MM.1S (cell line): ENCODE measurements at places on chromosomes 11 and 22.

DNA sequence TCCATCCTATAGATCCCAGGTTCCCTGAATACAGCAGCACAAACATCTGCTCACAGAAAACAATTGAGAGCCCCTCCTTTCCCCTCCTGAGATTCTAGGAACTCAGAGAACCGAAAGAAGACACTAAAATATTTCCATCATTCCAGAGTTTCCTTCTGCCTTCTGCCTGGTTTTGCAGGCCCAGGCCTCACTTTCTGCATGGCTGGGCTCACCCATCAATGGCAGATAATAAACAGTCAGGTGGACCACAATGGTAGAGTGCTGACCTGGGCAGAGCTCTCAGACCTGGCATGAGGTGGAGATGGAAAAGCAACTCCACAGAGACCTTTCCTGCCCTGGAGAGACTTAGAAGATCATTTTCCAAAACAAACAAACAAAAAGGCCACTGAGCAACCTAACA, 389.1 kb downstream of the NXPE2 start:
- DNase-seq: no peak
- H3K4me3 ChIP-seq: no peak overlapping the region
- H3K27me3 ChIP-seq: no peaks in the 10 kb centered on the region
- no peaks in the 10 kb centered on the region for H3K4me1 ChIP-seq
- H3K27ac ChIP-seq: no peak overlapping the region

GRCh38 chr11:115499891-115500290, 4.3 kb downstream of the CADM1 start:
- no peak overlapping the region for H3K4me3 ChIP-seq
- no peaks in the 10 kb centered on the region for H3K36me3 ChIP-seq
- peaks cover 38% of the 10 kb centered on the region for H3K4me1 ChIP-seq
- no peaks in the 10 kb centered on the region for H3K27me3 ChIP-seq
- DNase-seq: no peak
- H3K27ac ChIP-seq: no peak overlapping the region

DNA sequence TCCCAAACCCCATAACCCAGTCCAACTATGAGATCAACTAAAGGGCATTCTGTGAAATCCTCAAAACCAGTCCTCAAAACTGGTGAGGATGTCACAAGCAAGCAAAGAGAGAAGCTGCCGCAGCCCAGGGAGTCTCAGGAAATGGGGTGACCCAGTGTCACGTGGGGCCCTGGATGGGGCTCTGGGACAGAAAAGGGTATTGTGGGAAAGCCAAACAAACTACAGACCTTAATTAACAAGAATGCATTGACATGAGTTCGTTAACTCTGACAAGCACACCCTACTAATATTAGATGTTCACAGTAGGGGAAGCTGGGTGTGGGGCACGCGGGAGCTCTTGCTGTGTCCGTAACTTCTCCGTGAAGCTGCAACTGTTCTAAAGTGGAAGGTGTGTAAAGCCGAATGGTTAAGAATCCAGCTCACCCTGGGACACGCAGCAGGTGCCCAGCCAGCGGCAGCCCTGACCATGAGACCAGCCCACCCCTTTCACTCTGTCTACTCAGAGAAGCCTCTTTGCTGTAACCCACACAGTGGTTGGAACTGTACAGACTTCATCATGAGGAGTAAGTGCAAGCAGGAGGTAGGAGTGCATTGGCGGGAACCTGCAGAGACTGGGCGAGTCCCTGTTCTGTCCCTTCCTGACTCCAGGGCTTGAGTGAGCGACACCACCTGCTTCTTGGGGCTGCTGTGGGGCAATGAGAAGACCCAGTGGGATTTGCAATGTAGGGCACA, 17.9 kb downstream of the LINC01488 start:
- no peak overlapping the region for H3K4me3 ChIP-seq
- no peak overlapping the region for H3K27ac ChIP-seq
- peaks cover 28% of the 10 kb centered on the region for H3K27me3 ChIP-seq
- H3K4me1 ChIP-seq: 0 out of 2 replicates have a peak, but pooled peaks cover 7% of the 10 kb centered on the region
- DNase-seq: no peak
- no peaks in the 10 kb centered on the region for H3K36me3 ChIP-seq

DNA sequence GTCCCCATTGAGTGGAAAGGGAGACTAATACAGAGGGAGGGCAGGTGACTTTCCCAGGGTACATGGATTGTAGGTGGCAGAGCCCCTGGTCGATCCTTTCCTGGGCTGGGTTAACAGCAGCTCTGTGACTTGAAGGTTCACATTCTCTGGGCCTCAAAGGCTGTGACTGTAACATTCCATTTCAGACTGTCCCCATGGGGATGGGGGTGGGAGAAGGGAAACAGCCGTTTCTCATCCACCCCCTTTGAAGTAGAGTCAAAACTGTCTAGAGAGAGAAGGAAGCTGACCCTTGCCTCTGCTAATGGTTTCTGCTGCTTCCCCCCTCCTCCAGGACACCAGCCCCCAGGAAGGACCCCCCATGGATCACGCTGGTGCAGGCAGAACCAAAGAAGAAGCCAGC, 19.2 kb downstream of the MICALL1 start:
- no peaks in the 10 kb centered on the region for H3K27me3 ChIP-seq
- no peaks in the 10 kb centered on the region for H3K4me1 ChIP-seq
- no peak overlapping the region for H3K27ac ChIP-seq
- no peaks in the 10 kb centered on the region for H3K36me3 ChIP-seq
- no peak overlapping the region for H3K4me3 ChIP-seq

DNA sequence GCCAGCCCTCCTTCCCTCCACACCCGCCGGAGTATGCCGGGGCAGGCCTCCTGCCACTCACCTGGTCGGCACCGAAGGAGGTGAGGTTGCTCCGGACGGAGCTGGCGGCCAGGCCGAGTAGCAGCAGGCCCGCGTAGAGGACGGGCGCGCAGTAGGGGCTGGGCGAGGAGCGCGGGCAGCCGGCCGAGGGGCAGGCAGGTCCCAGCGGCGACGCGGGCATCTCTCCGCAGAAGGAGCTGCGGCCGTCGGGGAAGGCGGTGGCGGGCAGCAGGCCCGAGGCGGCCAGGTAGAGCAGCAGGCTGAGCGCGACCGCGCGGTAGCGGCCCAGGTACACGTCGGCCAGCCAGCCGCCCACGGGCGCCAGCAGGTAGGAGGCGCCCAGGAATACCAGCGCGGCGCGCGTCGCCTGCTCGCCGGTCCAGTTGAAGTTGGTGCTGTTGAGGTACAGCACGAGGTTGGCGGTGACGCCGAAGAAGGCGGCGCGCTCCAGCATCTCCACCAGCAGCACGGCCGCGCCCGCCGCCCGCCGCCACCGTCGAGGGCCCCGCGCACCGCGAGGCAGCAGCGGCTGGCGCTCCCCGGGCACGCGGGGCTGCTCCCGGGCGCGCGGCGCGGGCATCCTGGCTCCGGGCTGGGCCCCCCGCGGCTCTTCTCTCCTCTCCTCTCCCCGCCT, 907 bp downstream of the SLC15A3 start:
- no peak for DNase-seq
- peaks cover 8% of the 10 kb centered on the region; the same call in 1 of the 2 replicates for H3K4me1 ChIP-seq
- 0 out of 2 replicates have a peak, but pooled peaks cover 6% of the 10 kb centered on the region for H3K27me3 ChIP-seq

GRCh38 chr11:93548679-93549319, 5.6 kb upstream of the SMCO4 start:
- H3K4me1 ChIP-seq: no peaks in the 10 kb centered on the region
- DNase-seq: no peak
- no peak overlapping the region for H3K27ac ChIP-seq
- no peak overlapping the region for H3K4me3 ChIP-seq
- no peaks in the 10 kb centered on the region for H3K36me3 ChIP-seq

DNA sequence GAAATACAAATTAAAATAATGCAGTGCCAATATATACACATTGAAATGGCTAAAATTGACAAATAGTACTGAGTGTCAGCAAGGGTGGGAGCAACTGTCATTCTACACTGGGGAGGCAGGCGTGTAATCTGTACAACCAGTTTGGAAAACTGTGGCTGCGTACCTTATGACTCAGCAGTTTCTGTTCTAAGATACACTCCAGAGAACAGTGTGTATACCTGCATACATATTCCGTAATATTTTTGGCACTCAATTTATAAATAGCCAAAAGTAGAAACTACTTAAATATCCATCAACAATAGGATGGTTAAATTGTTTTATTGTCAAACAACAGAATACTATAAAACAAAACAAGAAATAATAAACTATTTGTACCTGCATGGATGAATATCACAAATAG, 57.6 kb downstream of the RNF169 start:
- no peak for DNase-seq
- no peaks in the 10 kb centered on the region for H3K4me1 ChIP-seq
- no peaks in the 10 kb centered on the region for H3K27me3 ChIP-seq
- no peaks in the 10 kb centered on the region for H3K36me3 ChIP-seq
- H3K4me3 ChIP-seq: no peak overlapping the region
- no peak overlapping the region for H3K27ac ChIP-seq

DNA sequence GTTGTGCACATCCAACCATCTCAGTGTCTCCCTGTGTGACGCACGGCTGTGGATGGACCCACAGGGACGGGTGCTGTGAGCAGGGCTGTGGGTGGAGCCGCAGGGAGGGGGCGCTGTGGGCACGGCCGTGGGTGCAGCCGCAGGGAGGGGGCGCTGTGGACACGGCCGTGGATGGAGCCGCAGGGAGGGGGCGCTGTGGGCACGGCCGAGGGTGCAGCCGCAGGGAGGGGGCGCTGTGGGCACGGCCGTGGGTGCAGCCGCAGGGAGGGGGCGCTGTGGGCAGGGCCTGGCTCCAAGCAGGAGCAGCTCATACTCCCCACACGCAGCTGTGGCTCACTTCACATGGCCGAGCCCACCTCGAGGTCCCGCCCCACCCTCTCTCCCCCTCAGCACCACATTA, 6.0 kb upstream of the MAPK11 start:
- no peaks in the 10 kb centered on the region for H3K36me3 ChIP-seq
- peak overlapping the region; percentile 12; the same call in 1 of the 2 replicates for H3K4me3 ChIP-seq
- peaks cover 11% of the 10 kb centered on the region; the same call in 1 of the 2 replicates for H3K4me1 ChIP-seq
- no peak overlapping the region for H3K27ac ChIP-seq
- DNase-seq: peak; percentile 95
- H3K27me3 ChIP-seq: peaks cover 12% of the 10 kb centered on the region

DNA sequence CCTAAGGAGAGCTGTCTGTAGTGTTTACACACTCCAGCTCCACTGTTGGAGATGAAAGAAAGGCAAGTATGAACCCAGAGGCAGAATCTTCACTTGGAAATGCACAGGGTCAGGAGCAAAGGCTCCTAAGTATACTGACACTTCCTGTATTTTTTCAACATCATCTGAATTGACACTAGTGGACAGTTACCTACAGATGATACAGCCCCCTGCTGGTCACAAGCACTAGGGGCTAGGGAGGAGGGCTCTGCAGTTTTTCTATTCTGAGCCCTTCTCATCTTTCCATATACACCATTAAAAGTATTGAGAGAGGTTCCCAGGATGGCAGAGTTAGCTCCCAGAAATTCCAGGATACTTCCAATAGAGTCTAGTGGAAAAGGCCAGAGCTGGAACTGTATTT, 290.3 kb upstream of the API5 start:
- no peaks in the 10 kb centered on the region for H3K36me3 ChIP-seq
- no peak overlapping the region for H3K4me3 ChIP-seq
- no peaks in the 10 kb centered on the region for H3K27me3 ChIP-seq
- DNase-seq: peak; percentile 13
- no peaks in the 10 kb centered on the region for H3K4me1 ChIP-seq
- H3K27ac ChIP-seq: no peak overlapping the region

- no peak for DNase-seq
- no peaks in the 10 kb centered on the region for H3K27me3 ChIP-seq
- H3K4me1 ChIP-seq: no peaks in the 10 kb centered on the region
- H3K36me3 ChIP-seq: no peaks in the 10 kb centered on the region
Measured at GRCh38 chr22:50576070-50576469, 2.2 kb downstream of the CPT1B start.

DNA sequence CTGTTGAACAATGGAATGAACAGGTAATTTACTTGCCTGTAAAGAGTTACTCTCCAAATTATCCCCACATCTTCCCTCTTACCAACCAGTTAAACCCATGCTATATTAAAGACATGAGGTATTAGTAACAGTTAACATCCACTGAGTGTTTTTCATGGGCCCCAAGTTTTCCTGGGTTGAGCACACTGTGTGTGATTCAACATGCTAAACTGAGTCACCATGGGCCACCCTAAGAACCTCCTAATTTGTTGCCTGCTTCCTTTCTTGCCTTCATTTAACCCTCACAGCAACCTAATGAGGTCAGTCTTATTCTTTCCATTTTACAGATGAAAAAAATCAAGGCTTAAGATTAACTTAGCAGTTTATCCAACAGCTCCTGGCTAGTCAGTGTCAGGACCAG, 51.0 kb downstream of the GALNT18 start:
- H3K27ac ChIP-seq: no peak overlapping the region
- no peaks in the 10 kb centered on the region for H3K4me1 ChIP-seq
- no peaks in the 10 kb centered on the region for H3K27me3 ChIP-seq
- H3K4me3 ChIP-seq: no peak overlapping the region
- no peak for DNase-seq
- no peaks in the 10 kb centered on the region for H3K36me3 ChIP-seq
